ENCODE measurements at places on chromosomes 11 and 22.

DNA sequence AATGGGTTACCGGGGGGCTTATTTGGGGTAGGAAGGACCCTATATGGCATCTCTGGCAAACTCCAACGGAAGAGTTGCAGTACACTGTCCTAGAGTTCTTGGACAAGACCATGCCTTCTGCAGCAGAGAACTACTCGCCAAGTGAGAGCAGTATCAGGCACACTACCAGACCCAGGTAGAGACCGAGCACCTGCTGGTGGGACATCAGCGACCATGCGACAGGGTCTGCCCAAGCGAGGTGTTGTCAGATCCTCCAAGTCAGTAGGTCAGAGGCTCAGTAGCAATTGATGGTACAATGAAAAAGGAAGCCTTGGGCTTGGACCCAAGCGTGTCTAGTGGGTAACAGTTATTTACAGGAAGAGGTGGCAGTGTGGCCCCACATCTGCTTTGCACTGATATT, 3.1 kb upstream of the CHKB start:
- no peak for DNase-seq

GRCh38 chr22:38316364-38317121, 690 bp downstream of the CSNK1E start:
- DNase-seq: peak; percentile 87

DNA sequence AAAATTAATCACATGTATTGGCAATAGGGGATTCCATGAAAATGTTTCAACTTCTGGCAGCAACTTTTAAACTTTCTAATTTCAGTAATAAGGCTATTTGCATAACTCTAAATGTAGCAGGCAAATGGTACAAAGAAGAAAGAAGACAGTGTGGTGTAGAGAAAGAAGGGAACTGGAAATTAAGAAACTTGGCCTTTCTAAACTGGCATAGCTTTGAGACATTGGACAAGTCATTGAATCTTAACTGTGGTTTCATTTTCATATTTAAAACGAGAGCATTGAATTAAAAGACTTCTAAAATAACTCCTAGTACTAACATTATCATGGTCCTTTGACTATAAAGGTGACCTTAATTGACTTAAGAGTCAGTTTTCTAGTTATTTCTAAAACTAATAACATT, 125.0 kb downstream of the UVRAG start:
- no peak for DNase-seq

- no peak for DNase-seq
Measured at GRCh38 chr11:129625930-129626329, 189.7 kb upstream of the TMEM45B start.

DNA sequence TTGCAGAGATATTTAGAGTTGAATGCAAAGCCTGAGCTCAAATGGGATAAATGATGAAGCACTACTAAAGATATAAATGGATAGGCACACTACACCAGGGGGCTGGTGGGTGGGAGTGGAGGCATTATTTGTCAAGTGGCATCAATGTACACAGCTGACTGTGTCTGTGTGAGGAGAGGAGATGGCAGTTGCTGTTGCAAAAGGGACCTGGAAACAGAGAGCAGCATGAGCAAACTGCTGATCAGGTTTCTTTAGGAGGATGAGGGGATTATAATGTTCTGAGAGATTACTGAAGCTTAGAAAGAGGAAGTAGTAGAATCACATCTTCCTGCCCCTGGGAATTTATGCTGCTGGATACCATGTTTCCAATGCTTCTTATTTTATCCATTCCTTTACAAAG, 39.4 kb upstream of the LIN7C start:
- no peak for DNase-seq

GRCh38 chr22:22463855-22464540, 44.5 kb downstream of the ZNF280B start:
- DNase-seq: no peak

All from left forelimb (tissue), 1 donor.